NCI-H446 treated with DMSO at 0.1 percent for 48 hours (cell line): ENCODE measurements at places on chromosomes 2 and 18.

- DNase-seq = no peak
These were observed 250.3 kb downstream of the ERBB4 start for GRCh38 chr2:212288308-212288707.

DNA sequence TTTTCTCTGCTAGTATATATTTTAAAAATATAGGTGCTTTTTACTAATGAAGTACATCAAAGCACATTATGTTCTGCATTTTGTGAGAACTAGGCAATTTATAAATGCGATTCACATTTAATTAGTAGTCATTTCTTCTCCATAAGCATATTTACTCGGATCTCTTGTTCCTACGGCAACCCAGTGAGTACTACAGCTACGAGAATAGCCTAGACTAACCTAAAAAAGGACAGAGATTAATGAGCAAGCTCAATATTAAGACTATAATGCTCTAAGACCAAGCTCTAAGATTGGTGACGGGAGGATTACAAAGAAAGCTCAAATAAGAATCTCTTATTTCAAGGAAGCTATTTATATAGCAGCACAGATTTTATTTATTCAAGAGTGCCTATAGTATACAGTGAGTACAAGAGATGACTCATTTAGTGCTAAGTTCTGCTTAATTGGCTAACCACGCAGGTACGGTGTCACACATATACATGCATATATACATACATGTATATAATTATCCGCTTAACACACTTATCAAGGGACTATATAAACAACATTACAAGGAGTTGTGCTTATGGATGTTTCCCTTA is 364.7 kb downstream of the GPD2 start:
- DNase-seq = no peak

DNA sequence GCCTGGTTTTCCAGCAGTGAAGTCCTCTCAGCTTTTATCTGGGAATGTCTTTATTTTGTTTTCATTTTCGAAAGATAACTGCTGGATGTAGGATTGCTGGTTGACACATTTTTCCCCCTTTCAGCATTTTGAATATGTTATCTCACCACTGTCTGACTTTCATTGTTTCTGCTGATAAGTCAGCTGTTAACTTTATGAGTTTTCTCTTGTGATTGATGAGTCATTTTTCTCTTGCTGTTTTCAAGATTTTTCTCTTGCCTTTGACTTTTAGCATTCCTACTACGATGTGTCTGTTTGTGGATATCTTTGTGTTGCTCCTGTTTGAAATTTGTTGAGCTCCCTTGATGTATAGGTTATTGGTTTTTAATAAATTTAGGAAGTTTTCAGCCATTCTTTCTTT is 85.5 kb downstream of the AGPS start:
- DNase-seq = no peak

DNA sequence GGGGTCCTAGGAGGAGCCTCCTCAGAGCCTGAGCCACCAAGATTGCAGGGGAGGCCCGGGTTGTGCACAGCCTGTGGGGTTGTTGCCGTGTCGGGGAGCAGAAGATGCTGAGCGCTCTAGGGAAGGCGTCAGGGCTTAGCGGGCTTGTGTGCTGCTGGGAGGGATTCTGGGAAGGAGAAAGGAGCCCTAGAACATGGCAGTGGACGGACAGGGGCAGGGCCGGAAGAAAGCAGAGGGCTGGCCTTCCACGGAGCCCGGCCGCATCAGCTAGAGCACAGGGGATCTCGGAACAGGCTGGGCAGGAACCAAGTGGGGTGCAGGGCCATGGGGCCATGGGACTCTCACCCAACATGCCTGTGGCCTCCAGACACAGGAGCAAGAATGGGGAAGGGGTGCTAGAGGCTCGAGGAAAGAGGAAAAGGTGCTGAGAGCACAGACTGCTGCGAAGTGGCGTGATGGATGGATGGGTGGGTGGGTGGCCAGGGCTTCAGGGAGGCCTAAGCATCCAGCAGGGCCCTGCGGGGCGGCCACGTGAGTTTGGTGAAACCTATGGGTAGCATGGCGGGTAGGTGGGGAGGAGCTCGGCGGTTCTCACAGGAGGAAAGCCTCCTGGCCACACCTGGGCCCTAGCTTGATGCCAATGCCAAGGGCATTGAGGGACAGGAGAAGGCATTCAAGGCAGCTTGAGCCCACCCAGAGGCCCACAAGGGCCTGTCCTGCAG is 35.8 kb downstream of the MTERF4 start:
- DNase-seq = no peak

DNA sequence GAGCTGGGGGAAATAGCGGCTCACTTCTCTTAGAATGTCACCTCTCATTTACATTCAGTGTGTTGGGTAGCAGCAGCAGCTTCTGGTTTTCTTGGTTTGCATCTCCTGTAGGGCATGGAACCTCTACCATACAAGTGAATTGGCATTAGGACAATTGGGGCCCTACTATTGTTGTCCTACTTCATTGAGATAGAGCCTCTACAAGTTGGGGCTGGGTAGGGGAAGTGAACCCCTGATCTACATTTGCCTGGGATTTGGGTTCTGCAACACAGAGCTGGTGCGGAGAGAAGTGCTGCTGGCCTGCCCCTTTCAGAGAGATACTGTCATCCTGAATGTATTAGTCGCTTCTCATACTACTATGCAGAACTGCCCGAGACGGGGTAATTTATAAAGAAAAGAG is 391.6 kb upstream of the HS6ST1 start:
- no peak for DNase-seq

- no peak for DNase-seq
These were observed 37.8 kb downstream of the SH3RF3 start for GRCh38 chr2:109166811-109167210.

GRCh38 chr2:180980943-180981911 is 822 bp downstream of the UBE2E3 start:
- no peak for DNase-seq

GRCh38 chr2:226673314-226673723 is 126.3 kb downstream of the IRS1 start:
- DNase-seq = no peak

GRCh38 chr2:121061633-121062032 is 223.4 kb downstream of the TFCP2L1 start:
- DNase-seq = no peak

DNA sequence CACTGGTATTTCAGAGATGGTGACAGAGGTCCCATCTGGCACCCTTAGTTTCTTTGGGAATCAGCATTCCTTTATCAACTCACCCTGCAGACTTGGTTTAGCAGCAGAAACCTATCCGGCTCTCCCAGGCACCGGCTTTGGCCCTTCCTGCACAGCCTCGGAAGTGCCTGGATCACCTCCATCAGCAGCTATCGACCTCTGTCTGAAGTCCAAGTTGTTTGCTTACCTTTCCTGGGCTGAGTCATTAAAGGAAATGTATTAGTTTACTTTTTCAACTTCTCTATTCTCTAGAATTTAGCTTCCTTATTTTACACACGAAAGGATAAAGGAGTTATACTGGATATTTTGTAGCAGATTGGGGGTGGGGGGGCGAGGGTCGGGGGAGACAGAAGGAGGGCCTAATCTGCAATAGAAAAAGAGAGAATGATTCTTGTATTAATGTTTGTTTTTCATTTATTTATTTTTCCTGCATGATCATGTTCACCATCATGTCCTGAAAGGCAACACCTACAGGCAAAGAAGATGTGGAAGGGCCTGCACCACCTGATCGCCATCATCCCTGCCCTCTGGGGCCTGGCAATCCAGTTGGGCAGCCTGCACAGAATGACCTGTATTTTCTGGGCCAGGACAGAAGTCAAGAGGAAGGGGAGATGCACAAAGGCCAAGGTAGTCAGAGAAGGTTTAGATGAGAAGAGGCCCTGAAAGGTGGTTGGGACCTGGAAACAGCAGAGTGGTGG is 22.1 kb upstream of the MAT2A start:
- DNase-seq = no peak

GRCh38 chr2:230757476-230757875 is 44.8 kb downstream of the CAB39 start:
- DNase-seq = no peak
